ENCODE measurements at places on chromosomes 4 and X.

- DNase-seq = peak; percentile 72
These were observed at the start of gene NFKB1 for GRCh38 chr4:102500696-102501446. Gene NFKB1, plus strand, starts transcription at chr4:102501359. Its CDS starts 24,160 bp downstream, at chr4:102525519.

GRCh38 chrX:80572636-80573035 is 152.4 kb downstream of the TENT5D start:
- no peak for DNase-seq

GRCh38 chr4:70158576-70158975 is 4.5 kb downstream of the PRR27 start:
- DNase-seq = no peak

- no peak for DNase-seq
These were observed 29.1 kb downstream of the FHL1 start for GRCh38 chrX:136176399-136176825.

DNA sequence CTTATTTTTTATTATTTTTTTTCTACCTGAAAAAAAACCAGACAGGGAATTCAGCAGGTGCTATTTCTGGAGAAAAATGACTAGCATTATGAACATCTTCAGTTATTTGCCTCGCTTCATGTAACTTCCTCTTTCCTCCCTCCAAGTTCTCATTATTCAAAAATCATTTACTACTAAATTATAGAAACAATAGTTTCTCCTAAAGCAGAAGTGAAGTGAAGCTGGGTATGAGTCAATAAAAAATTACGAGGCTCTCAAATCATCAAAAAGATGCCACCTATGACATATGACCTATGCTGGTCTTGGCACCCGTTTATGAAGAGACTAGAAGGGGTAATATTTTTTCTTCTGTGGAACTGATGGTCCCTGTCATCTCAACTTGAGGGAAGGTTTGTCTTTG is 145.0 kb upstream of the AADAT start:
- DNase-seq = no peak

- DNase-seq = no peak
These were observed 167.0 kb upstream of the RPL34 start for GRCh38 chr4:108453366-108453765.

DNA sequence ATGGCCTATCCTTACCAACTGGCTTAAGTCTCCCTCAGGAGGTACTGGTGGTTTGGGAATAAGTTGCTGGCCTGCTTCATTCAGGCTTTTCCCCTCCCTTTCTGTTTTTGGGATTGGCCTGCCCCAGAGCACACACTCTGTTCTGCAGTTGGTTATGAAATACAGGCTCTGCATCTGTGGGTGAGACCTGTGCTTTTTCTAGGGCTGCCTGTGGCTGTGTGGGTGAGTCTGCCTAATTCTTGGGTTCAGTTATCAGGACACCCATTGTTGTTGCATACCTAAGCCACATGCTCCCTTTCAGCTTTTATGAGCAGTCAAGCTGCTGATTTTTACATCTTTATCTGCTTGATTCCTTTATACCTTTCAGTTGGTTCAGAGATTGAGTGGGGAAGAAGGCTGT is 19.0 kb upstream of the CWH43 start:
- DNase-seq = no peak

GRCh38 chrX:41718481-41719235 is 5.3 kb upstream of the GPR82 start:
- no peak for DNase-seq
